ENCODE measurements at places on chromosomes 2 and 18. TPM values are rescaled to one million over a fixed set of nuclear protein-coding genes. Genes with fewer than 3 reads are reported as not detected.

The ZSCAN30 gene
- total RNA-seq = 25.4 TPM

The CTAGE1 gene
- total RNA-seq = not detected

The REG1B gene
- total RNA-seq = not detected

DNA sequence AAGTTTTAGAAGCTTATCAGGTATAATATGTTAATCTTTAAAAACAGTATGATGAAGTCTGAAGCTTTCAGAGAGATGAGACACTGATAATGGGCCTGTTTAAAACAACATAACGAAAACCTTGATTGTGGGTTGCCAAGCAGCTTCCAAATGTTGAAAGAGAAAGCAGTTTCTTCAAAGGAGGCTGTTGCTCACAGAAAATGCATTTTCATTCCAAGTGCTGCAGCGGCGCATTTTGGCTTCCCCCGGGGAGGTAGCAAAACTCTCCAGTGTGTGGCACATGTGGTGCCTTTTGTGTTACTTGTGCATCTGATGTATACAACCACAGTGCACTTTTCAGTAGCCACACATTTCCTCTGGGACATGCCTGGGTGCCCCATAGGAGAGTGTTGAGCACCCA lies 66.1 kb downstream of the TMEFF2 start:
- no peak overlapping the region for H3K27ac ChIP-seq
- no peak overlapping the region for H3K4me3 ChIP-seq
- no peaks in the 10 kb centered on the region for H3K36me3 ChIP-seq
- no peak for DNase-seq
- H3K4me1 ChIP-seq = no peaks in the 10 kb centered on the region
- H3K27me3 ChIP-seq = peaks cover 3% of the 10 kb centered on the region

The TCF7L1 gene
- total RNA-seq = not detected

DNA sequence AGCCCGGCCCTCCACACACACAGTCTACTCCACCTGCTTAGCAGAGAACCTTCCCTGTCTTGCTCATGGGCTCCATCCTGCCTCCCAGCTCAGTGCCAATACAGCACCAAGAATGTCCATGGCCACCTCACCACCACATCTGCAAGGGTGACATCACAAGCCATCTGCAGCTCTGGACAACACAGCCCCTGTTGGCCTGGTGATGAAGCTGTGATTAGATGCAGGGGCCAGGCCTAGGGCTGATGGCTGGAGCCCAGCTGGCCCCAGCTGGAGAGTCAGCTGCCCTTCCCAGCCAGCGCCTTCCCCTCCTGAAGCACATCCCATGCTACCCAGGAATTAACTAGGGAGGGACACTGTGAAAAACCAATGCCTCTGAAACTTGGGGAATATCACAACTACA lies 91.1 kb downstream of the TTC32 start:
- H3K4me1 ChIP-seq = no peaks in the 10 kb centered on the region
- H3K36me3 ChIP-seq = no peaks in the 10 kb centered on the region
- H3K27ac ChIP-seq = no peak overlapping the region
- no peak overlapping the region for H3K4me3 ChIP-seq

The EVA1A gene
- 0.11 TPM for total RNA-seq

GRCh38 chr2:201349601-201350000 lies 7.5 kb downstream of the FLACC1 start:
- H3K36me3 ChIP-seq = peaks cover 2% of the 10 kb centered on the region
- H3K27ac ChIP-seq = no peak overlapping the region
- H3K4me1 ChIP-seq = no peaks in the 10 kb centered on the region
- DNase-seq = no peak
- H3K27me3 ChIP-seq = no peaks in the 10 kb centered on the region
- no peak overlapping the region for H3K4me3 ChIP-seq

The ATP6V1C2 gene
- not detected for total RNA-seq

GRCh38 chr2:222526480-222527277 lies 102.3 kb downstream of the SGPP2 start:
- no peaks in the 10 kb centered on the region for H3K4me1 ChIP-seq
- no peaks in the 10 kb centered on the region for H3K27me3 ChIP-seq
- H3K27ac ChIP-seq = no peak overlapping the region
- no peak for DNase-seq
- H3K36me3 ChIP-seq = peaks cover 14% of the 10 kb centered on the region

The SPDYA gene
- 0.93 TPM for total RNA-seq

DNA sequence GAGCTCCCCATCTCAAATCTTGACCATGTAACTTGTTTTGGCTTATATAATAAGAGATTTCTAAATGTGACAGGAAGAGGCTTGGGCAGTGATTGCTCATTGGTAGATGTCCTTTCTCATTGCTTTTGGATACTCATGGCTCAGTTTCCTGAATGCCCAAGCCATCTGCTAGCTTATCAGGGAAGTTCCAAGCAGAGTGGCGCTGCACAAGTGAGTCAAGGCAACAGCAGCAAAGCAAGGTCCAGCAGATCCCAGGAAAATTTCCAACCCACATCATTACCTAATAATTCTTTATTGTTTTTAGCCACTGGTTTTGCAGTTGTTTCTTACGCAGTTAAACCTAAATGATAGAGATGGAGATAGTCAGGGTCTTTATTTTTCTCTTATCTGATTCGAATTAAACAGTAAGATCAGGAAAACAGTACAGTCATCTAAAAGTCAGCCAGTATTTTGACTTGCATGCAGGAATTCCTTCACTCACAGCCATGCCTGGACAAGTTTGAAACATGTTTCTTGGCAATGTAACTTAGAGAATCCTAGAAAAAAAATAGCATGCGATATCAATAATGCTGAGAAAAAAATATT lies 349.7 kb upstream of the TMEFF2 start:
- H3K4me3 ChIP-seq = no peak overlapping the region
- H3K4me1 ChIP-seq = no peaks in the 10 kb centered on the region
- no peaks in the 10 kb centered on the region for H3K27me3 ChIP-seq
- no peak for DNase-seq
- H3K27ac ChIP-seq = no peak overlapping the region
- H3K36me3 ChIP-seq = no peaks in the 10 kb centered on the region

The FECH gene
- 28.8 TPM for total RNA-seq

GRCh38 chr2:173962031-173962430 lies 3.1 kb downstream of the SP3 start:
- H3K27ac ChIP-seq = peak overlapping the region; percentile 98
- peaks cover 54% of the 10 kb centered on the region for H3K4me1 ChIP-seq
- H3K4me3 ChIP-seq = peak overlapping the region; percentile 79
- H3K36me3 ChIP-seq = peaks cover 45% of the 10 kb centered on the region
- no peak for DNase-seq
- no peaks in the 10 kb centered on the region for H3K27me3 ChIP-seq

- no peak overlapping the region for H3K4me3 ChIP-seq
- no peaks in the 10 kb centered on the region for H3K36me3 ChIP-seq
- H3K27ac ChIP-seq = no peak overlapping the region
Measured at GRCh38 chr2:169184074-169184473, 114.7 kb downstream of the DHRS9 start.
